CD14-positive monocyte (primary cell): ENCODE measurements at places on chromosomes 12 and 14. TPM values are rescaled to one million over a fixed set of nuclear protein-coding genes. Genes with fewer than 3 reads are reported as not detected.
A peak's percentile ranks its signal among the peaks of the same experiment; 100 is the strongest.

DNA sequence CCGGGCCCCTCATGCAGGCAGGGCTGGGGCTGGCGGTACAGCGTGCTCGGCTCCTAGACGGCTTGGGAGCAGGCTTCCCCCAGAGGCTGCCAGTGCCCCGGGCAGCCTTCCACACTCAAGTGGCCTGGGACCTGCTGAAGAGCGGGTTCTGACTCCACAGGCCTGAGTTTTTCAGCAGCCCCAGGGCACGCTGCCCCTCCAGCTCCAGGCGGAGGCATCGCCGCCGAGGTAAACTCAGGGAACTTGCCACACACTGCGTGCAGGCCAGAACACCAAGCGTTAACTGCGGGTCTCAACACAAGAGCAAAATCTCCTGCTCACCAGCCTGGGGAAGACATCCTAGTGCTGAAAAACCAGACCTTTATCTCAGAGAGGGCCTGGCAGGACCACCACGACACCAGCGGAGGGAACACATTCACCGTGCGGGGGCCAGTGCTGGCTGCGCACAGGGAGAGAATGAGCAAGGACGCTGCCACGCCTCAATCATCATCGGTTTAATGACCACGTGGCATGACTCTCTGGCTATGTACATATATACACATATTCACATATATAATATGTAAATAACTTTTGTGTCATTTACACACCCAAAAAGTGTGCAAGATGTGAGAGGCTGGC, 21.3 kb downstream of the PSMC1 start:
- no peak for DNase-seq

- no peak for DNase-seq
These were observed 96.6 kb downstream of the RIMBP2 start for GRCh38 chr12:130619385-130620001.

GRCh38 chr12:94841904-94842610, 161.4 kb downstream of the NDUFA12 start:
- DNase-seq: no peak

- no peak for DNase-seq
These were observed 135.9 kb upstream of the NTF3 start for GRCh38 chr12:5295996-5296395.

DNA sequence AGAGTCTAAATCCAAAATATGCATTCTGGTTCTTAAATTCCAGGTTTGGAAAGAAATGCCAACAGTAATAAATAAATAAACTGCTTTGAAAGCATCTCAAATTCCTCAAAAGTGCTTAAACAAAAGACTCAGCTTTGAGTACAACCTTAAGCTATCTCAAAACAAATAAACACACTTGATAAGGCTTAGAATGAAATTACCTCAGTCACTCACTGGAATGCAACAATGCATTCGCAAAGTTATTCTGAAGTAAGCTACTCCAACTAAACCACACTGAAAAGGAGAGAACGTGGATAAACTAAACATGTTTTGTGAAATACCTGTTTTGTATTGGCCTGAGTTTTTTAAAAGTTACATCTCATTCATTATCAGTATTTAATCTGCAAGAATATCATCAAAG, 1.2 kb downstream of the SPTSSA start:
- no peak for DNase-seq

GRCh38 chr14:23186913-23187654, 3.6 kb upstream of the SLC7A8 start:
- peak; percentile 61 for DNase-seq

DNA sequence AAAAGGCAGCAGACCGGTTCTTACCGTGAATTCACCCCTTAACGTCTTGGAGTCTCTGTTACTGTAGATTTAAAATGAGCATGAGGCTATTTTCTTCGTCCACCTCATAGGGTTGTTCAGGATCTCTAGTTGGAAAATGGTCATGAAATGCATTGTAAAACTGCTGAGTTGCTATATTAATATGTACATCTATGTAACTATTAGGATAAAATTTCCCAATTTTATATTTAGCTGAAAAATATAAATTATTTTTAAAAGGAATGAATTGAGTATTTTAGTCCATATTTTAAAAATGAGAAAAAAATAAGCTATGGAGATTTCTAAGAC, 272.7 kb downstream of the ALG10B start:
- DNase-seq: no peak

DNA sequence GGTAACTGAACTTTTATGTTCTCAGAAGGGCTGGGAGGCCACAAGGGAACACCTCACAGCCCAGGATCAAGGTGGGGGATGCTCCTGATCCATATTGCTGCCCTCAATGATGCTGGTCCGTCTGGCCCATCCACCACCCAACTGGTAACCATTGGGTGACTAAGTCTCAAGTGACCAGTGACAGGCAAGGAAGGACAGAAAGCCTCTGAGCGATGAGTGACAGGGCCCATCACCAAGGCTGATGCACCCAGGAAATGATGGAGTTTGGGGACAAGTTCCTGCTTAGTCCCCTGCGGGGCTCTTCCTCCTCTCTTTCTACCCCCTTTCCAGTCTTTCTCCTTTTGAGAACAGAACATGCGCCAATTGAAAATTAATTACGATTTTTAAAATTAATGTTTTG, 2.6 kb upstream of the MMP19 start:
- DNase-seq: peak; percentile 29

DNA sequence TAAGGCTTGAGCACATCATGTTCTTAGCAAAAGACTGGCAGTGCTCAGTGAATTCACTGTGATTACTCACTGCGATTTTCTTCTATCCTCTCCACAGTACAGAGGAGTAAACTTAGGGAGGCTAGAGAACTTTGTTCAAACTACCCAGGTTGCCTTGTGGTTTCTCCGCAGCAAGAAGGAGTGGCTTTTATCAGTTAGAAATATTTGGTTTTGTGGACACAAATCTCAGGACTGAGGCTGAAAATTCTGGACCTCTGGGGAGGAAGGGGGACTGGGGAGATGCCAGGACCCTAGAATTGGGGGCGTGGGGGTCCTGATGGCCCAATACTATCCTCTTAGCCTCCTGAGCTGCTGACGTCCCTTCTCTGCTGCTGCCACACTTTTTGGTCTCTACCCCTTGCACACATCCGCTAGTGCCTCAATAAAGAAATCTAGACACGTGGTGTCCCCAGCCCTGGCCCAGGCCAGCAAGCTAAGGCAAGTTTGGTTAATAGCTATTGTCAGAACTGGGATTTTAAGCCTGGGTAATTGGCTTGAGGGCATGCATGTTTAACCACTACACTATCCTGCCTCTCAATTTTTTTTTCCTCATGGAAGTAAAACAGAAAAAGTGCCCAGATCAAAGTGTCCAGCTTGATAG, 842 bp downstream of the OAS2 start:
- no peak for DNase-seq

COL2A1 gene
- polyA plus RNA-seq: not detected

BEST3 gene
- not detected in 2 replicates for polyA plus RNA-seq

RESF1 gene
- polyA plus RNA-seq: 82.9 TPM

RNF212B gene
- polyA plus RNA-seq: not detected in 2 replicates

DCN gene
- not detected in 2 replicates for polyA plus RNA-seq

PRR4 gene
- not detected for polyA plus RNA-seq

BDKRB2 gene
- not detected for polyA plus RNA-seq
